GOT3 (cell line): ENCODE measurements at places on chromosomes 12 and 14.

DNA sequence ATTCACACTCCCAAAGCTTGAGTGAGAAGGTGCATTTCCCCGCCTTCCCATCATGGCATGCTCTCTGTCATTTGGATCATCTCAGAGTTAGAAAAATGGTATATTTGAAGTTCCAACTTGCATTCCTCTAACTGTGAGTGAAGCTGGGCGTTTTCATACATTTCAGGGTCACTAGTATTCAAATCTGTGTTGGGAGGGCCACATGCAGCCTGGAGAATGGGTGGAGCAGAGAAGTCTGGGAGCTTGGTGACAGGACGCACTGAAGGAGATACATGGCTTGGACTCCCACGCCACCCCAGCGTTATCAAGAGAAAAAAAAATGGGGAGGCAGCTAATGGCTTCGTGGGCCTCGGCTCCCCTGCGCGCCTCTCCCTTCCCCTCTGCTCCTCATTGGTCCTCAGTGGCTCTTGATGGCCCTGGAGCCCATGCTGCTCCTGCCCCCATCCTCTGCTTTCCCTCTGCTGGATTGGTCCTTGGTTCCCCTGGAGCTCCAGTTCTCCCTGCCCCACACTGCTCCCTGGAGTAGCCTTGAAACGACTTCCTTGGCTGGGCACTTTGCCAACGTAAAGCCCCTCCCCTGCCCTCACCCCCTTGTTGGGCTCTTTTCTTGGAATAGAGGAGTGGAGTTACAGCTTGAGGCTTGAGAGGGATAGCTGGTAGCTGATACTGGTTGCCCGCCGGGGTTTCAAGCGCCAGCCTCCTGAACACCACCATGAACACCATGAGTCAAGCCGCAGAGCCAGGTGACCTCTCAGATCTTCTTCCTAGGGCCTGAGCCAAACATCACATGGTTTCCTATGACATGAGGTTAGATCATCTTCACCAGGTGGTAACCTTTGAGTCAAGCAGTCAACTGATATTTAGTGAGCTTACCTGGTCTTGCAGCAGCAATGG, 139.6 kb downstream of the PRKCH start:
- DNase-seq: no peak

GRCh38 chr14:96688629-96689028, 108.6 kb upstream of the VRK1 start:
- DNase-seq: no peak

- DNase-seq: no peak
These were observed 1.6 kb downstream of the PAPLN start for GRCh38 chr14:73238941-73239340.

- DNase-seq: no peak
These were observed 21.1 kb upstream of the KCNA5 start for GRCh38 chr12:5022465-5023061.

GRCh38 chr12:56658921-56659320, 13.1 kb upstream of the ATP5F1B start:
- DNase-seq: no peak

DNA sequence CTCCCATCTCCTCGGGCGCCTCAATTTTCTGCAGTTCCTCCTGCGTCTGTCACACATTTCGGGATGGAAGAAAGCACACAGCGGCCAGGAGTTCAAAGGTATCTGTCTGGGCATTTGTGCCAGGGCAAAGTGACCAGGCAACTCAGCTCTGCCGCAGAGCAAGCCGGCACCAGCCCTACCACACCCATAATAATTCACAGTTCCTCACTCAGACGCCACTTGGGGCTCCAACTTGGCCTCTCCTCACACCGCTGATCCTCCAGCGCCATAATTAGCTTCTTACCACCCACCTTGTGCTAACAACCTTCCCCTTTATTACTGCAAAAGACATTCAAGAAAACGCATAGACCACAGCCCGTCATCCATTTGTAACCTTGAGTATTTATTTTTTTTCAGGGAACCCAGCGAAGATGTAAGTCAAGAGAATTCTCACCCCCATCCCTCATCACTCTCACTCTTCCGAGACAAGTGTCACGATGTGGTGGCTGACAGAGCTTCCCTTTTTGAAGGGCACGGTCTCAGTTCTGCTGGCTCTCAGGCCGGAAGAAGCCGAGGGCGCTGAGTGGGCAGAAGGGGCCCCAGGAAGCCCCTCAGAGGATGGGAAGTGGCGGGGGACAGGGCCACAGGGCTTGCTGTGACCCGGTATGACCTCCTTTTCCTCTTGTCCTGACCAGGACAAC, 25.2 kb upstream of the NCOR2 start:
- DNase-seq: no peak

DNA sequence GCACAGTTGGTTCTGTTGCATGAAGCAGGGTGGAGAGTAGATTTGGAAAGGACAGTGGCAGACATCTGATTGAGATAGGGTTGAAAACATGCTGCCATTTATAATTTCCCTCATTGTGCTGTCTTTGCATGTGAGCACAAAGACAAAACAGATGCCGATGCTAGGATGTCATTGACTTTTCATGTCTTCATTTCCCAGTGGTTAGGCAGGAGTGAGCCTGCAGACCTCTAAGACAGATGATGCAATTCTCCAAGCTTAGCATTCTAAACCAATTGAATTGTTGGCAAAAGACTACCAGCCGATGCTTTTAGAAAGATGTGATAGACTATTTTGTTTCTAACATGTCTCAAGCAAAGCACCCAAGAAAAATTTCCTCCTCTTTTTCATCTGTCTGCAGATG, 37.1 kb upstream of the PELI2 start:
- DNase-seq: no peak

DNA sequence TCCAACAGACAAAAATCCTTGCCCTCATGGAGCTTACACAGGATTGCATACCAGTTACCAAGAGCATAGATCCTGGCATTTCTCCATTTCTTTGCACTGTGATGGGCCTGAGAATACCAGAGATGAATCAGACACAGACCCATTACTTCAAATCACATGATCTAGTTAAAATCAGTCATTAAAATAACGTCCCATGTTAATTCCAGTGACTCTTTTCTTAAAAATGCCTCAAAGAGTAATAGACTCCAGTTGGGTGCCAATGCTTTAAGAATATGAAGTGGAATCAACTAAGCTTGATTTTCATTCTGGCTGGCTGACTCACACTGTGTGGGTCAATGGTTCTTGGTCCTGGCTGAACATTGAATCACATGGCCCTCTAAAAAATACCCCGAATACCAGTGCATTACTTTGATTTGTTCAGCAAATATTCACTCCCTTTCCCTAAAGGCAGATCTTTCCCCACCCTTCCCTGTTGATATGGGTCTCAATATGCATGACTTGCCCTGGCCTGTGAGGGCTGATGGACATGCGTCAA, 11.0 kb downstream of the ASB2 start:
- DNase-seq: no peak

DNA sequence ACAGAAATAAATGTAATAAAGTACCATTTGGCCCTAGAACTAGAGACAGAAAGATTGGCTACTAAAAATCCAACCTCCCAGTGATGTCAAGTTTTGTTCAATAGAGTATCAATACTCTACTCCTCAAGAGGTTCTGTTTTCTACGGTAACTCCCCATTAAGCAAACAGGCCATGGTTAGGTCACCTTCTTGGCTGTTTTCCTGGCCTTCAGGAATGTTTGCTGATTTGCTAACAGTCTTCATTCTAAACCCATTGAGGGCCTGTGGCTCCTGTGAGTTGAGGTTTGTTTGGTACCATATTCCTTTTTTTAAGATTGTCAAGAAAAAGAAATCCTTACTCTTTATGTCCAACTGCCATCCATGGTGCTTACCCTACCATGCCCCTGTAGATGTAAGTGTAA, 1022.0 kb upstream of the TMEM132C start:
- DNase-seq: no peak

- DNase-seq: no peak
These were observed 3.1 kb upstream of the RAB5B start for GRCh38 chr12:55970775-55971174.

- DNase-seq: no peak
These were observed 13.5 kb upstream of the GPATCH2L start for GRCh38 chr14:76138119-76138757.

DNA sequence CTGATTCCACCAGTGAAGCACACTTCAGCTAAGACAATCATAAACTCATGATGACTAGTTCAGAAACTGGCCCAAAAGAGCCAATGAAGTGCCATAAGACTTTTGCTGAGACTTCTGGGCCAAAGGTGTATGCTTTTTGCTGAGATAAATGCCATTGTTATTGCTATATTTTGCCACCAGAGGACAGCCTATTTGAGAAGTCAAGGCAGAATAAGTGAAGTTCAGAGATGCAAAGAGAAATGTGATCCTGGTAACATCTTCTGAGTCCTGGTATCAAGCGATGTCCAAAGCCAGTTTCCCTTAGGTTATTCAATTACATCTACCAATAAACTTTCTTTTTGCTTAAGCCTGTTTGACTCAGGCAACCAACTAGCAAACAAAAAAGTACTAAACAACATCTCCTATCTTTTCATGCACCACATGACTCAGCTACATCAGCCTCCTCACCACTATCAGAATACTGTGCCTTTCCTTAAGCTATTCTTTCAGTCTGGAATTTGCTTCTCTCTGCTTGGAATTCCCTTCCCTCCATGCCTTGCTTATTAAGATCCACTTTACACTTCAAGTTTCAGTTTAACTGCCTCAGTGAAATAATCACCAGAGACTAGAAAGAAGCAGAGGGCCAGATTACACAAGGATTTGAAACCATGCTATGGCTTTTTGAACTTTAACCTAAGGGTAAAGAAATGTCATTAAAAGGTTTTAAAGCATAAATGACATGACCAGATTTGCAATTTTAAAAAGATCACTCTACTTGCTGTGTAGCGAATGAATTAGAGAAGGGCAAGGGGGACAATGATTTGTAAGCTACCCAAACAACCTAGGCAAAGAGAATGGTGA, 14.0 kb downstream of the CRY1 start:
- DNase-seq: no peak

DNA sequence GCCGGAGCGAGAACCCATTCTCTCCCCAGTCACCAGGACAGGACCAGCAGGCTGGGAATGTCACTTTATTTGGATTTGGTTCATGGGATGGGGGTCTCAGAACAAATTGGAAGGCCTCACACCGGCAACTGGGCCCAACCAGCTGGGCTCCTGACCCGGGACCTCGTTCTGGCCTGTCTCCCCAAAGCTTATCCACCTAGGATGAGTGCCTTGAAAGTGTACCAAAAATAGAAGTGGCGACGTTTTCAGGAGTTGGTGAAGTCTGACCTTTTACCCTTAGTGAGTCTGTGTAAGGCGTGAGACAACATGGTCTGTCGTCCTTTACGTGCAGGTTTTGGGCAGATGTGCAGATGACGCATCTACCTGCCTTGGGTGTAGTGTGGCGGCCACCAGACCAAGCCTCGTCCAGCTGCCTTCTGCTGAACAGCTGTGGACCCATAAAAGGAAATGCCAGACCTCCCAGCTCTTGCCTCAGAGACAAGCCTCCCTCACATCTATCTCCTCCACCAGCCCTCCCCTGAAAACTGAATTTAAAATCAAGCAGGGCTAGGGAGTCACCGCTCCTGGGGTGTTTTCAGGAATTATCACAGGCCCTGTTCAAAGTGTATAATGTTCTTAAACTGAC, 36.6 kb upstream of the CLMN start:
- DNase-seq: no peak

GRCh38 chr12:111408686-111409402, 3.1 kb downstream of the SH2B3 start:
- DNase-seq: no peak

GRCh38 chr14:40347675-40348074, 915.4 kb upstream of the FBXO33 start:
- DNase-seq: no peak

DNA sequence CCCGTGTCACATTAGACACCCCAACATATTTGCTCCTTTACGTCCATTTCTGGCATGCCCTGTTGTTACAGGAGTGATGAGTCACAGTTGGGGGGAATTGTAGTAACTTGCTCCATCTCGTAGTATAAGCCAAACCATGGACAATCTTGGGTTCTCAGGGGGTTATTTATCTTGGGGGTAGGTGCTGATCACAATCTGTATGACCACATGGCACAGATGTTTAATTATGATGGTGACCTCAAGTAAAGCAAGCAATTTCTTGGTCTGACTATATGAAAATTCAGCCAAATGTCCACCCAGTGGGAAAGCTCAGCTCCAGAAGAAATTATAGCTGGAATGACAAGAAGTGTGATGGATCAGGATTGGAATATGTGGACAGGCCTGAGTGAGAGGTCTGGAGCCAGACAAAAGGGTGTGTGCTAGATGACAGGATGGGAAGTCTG, 32.1 kb upstream of the STON2 start:
- DNase-seq: no peak

DNA sequence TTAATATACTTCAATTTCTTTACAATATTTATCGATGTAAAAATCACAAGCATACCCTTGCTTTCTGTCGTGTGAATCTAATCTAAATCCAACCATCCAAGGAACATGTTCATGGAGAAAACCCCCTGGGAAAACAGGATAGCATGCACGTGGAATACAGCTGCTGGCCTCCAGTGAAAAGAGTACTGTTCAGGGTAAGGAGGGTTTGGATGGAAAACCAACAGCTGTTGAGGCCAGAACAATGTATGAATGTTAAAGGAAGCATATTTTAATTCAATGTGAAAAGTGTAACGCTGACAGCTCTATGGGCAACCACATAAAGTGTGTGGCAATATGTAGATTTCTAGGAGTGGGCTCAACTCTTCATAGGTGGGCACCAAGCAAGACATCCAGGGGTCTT, 344.0 kb downstream of the TMEM132D start:
- no peak for DNase-seq

DNA sequence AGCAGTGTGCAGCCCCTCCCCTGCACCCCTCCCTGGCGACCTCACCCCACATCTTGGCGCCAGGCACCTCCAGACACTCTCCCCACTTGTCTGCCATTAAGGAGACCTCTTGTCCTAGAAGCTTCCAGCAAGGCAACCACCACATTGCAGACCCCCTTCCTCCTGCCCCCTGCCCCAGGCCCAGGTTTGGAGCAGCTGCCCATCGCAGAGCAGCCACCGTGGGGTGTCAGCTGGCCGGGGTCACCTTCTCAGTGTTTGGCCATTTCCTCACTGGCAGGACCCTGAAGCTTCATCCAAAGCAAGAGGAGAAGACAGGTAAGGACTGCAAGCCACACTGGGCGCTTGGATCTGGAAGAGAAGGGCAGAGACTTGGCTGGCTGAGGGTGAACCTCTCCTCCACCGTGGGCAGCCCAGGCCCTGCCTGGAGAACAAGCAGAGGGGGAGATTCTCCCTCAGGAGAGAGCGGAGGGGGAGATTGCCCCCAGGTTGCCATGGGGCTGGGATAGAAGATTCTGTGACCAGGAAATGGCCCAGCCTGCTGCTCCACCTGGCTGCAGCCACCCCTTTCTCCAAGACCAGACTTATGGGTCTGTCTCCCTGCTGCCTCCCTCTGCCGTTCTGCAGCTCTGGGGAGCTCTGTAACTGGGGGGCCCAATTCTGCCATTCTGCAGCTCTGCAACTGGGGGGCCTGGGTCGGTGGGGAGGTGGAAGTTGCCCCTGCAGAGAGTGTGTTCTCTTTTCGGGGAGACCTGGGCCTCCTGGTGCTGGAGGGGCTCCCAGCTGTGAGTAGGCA, 72.9 kb upstream of the C14orf180 start:
- no peak for DNase-seq

- no peak for DNase-seq
These were observed 53.8 kb downstream of the GXYLT1 start for GRCh38 chr12:42090899-42091298.
